Activated CD4-positive, alpha-beta T cell treated with anti-CD3 and anti-CD28 coated beads for 48 hours (primary cell): ENCODE measurements at places on chromosomes 3 and 15.
A peak's percentile ranks its signal among the peaks of the same experiment; 100 is the strongest.

- peak; percentile 46 for DNase-seq
Observed at GRCh38 chr3:194686816-194687637, 1.3 kb downstream of the FAM43A start.

DNA sequence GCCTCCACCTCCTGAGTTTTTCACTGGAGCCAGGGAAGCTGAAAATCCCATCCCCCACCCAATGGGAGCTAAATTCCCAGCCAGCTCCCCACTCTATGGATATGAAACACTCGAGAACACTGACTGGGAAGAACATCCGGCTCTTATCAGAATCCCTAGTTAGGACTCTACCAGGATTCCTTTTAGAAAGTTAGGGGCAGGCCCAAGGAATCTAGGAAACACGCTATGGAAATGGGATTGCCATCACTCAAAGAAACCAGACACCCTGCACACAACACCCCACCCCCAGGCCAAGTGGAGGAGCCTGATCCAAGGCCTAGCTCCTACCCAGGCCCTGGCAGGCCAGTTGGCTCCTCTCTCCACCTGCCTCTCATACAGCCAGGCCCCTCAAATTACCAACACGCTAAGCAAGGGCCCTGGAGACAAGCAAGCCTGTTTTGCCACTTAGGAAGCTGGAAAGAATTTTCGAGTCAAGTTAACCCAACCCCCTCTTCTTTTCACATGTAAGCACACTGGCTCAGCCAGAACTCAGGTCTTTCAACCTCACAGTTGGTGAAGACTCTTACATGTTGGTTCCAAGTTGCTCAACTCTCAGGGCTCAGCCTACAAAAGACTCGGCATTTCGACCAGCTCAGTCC, 75.5 kb downstream of the RBPMS2 start:
- DNase-seq: no peak

- no peak for DNase-seq
Observed at GRCh38 chr3:181464033-181464694, 247.6 kb upstream of the SOX2 start.

DNA sequence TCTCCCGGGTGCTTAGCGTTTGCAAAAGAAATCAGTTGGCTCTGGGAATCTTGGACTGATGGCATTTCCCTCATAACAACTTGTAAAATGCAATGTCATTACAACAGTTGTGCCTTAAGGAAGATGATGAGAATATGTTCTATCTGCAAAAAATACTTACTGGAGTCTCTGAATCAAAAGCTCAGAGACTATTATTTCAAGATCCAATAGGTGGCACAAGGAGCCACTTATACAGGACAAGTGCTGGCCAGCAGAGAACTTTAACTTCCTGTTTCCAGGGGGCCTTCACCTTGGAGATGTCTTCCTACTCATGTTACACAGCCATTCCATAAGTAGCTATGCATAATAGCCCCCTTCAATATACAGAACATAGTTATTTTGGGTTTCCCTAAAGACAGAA, 8.9 kb upstream of the RPS27L start:
- no peak for DNase-seq

DNA sequence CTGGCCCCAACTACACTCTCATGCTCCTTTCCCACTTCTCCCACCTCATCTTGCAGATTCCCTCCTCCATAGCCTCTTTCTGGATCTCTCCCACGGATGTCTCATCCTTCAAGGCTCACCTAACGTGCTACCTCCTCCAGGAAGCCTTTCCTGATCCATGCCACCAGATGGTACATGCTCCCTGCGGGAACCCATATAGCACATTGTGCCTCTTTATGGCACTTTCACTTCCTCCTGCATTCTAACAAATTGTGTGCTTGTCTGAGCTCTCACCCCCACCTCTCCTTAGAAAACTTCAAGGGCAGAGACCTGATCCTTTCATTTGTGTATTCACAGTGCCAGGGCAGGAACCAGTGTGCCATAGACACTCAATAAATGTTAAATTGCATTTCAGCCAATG, 63.0 kb downstream of the HES1 start:
- no peak for DNase-seq

GRCh38 chr3:111681661-111682426, 86.7 kb upstream of the ZBED2 start:
- no peak for DNase-seq

- DNase-seq: no peak
Observed at GRCh38 chr15:40452296-40453090, 11.7 kb downstream of the BAHD1 start.

GRCh38 chr3:45783667-45784066, 12.7 kb downstream of the SLC6A20 start:
- no peak for DNase-seq

DNA sequence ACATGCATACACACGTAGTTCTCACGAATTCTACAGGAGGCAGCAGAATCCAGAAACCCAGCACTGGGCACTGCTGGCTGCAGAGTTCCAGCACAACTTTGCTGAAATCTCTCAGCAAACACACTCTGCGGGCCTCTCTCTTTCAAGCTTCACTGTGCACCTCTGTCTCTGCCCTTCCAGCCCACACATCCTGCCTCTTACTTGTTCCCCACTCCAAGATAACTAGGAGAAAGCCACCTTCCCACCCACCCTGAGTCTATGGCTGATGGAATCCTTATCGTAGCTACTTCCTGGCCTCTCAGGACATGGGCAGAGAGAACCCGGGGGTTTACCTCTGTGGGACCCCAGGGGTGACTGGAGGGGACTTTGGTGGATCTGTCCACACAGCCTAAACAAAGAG, 11.9 kb downstream of the ANP32A start:
- no peak for DNase-seq

DNA sequence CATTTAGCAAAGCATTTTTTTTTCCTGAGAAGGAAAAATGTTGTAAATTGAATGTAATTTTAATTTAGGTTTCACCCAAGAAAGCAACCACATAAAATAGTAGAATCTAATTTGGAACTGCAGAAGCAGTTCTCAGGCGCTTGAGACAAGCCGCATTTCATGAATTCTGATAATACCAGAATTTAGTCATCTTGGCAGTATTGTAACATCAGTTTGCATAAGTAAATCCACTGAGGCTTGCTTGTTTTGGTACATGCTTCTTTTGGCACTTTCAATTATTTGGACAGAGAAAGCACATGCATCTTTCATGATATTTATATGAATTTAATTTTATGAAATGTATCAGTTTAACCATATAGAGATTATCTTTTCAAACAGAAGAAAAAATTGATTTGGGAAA, 389.7 kb upstream of the ROBO1 start:
- DNase-seq: no peak

GRCh38 chr3:45986303-45986982, 9.2 kb downstream of the FYCO1 start:
- no peak for DNase-seq

DNA sequence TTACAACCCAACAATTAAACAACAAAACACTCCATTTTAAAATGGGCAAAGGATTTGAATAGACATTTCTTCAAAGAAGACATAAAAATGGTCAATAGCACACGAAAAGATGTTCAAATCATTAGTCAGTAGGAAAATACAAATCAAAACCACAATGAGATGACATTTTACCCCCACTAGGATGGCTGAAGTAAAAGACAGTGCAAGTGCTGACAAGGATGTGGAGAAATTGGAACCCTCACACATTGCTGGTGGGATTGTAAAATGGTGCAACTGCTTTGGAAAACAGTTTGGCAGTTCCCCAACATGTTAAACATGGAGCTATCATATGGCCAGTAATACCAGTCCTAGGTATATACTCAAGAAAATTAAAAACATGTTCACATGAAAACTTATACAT, 11.6 kb downstream of the GALNT15 start:
- no peak for DNase-seq

DNA sequence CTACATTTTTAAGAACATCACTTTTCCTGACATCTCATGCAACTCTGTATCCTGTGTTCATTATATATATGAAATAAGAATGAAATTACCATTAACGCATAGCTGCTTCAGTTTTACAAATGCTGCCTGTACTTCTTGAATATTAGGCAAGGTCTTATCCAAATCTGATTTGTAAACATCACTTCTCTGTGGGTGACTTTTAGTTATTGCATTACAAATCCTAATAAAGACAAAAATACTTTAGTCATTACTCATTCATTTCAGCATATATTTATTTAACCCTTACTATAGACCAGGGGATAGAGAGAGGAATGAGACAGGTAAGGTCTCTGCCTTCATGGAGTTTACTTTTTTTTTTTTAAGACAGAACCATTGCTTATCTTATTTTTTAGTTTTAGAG, 36.8 kb downstream of the MTMR10 start:
- DNase-seq: no peak

DNA sequence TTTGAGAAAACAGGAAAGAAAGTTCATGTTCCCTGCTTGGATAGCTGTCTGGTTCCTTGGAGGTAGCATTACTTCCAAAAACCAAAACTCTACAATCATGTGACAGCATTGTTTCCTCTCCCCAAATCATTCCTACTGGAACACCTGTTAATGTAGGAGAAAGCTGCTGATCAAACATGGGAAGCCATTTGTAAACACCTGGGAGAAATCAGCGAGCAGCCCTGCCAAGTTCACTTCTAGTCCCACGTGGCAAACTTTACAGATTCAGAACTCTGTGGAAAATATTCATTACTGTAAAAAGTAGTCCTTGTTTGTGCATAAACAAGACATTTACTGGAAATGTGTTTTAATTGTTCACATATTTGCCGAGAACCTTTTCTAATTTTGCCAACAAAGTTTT, 275.5 kb upstream of the AZI2 start:
- no peak for DNase-seq

DNA sequence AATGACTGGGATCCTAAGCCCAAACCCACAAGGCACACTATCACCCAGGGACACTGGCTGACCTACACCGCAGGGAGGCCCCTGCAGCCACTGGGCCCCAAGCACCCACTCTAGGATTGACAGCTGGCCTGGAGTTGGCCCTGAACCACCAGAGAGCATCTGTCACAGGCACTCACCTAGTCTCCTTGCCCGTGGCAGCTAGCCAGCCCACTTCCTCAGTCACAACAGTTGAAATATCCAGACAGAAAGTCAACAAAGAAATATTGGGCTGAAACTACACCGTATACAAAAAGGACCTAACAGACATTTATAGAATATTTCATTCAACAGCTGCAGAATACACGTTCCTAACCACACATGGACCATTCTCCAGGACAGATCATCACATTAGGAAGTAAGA, 5.2 kb upstream of the SPINK8 start:
- DNase-seq: no peak

DNA sequence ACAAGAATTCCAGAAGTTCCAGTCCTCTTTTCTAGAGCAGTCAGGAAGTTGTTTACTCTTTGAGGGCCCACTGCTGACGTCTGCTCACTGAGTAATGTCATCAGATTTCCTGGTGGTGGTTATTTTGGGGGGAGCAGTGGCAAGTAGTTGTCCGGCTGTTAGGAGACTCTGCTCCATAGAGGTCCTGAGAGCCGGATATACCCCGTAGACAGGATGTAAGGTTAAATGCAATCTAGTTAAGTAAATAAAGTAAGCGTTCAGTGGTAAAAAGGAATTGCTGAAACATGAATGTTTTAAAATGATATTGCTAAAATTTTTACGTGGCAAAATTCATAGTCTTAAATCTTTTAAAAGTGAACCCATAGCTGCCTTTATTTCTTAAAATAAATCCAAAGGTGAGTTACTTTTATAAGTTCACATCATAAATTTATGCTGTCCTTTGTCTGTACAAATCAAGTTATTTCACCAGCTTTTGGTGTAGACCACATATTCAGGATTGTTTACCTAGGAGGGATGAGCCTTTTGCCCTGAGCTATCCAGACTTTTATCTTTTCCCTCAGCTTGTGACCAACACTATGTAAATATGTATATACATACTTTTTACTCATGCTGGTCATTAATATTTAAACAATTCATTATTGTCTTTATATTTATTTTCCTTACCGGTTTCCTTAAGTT, 65.8 kb downstream of the PDE8A start:
- DNase-seq: no peak

GRCh38 chr3:183809270-183809669, 16.1 kb downstream of the MAP6D1 start:
- no peak for DNase-seq

DNA sequence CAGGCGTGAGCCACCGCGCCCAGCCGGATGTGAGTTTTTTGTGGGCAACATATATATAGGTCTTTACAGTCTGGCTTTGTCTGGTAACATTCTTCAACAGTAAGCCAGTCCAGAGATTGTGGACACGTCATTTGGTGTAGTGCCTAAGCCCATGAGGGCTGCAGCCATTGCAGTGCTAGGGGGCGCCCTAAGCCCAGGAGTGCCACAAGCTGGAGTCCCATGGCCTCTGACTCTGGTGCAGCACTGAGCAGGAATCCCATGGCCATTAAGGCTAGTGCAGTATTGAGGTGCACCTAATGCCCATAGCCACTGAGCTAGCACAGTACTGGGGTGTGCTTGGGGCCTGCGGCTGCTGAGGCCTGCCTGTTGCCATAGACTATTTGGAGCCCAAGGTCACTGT, 136.4 kb upstream of the NDN start:
- DNase-seq: peak; percentile 18

DNA sequence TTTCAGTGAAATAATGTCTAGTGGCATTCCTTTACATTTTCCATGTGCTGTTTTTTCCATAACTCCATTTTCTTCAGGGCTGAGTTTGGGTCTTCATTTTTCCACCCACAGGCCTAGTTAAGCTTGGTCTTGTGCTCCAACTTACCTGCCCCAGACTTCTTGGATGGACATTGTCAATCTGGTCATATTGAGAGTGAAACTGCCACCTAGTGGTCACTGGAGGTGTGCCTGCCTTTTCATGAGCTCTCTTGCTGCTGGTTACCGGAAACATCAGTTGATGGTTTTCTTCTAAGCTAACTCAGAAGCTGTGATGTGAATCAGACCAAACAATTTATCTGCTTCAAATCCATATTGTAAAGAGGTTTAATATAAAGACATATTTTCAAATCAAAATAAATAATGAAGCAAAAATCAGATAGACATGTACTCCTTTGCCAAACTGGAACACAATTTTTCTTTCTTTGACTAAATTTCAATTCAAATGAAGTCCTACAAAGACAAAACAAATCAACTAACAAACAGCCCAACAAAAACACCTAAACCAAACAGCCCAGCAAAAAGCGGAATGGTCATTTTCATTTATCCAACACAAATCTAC, 135.1 kb upstream of the RASGRP1 start:
- peak; percentile 81 for DNase-seq

DNA sequence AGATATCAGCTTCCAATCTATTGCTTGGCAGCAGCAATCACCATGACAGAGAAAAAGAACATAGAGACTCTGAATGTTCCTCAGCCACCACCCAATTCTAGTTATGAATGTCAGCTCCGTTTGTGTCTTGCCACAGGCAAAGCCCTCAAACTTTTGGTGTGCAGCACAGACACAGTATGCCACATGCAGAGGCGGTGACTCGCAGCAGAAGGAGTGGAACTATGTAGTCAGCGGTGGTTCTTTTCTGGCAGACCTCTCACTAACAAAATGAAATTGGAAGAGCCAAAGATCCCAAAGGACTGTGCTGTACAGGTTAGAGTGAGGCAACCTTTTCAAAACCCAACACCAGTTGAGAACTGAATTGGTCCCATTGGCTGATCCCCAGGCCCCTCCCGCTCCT, 220.9 kb downstream of the SLC9A9 start:
- peak; percentile 63 for DNase-seq

DNA sequence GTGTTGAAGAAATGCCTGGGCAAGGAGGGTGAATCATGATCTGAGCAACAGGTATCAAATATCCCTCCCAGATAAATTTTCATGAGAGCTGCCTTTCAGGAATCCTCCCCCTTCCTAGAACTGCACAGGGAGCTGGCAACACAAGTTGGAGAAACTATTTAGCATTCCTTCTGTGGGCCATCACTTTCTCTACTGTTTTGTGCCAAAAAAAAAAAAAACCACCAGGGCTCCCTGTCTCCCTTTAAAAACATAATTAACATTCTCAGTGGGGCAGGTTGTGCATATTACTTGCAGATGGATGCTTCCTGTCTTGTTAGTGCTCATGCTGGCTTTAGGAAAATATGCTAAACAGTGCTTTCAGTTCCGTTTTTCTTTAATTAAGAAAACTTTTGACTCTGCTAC, 234.9 kb upstream of the LMCD1 start:
- no peak for DNase-seq
